ENCODE measurements at places on chromosomes 11 and 22.
A peak's percentile ranks its signal among the peaks of the same experiment; 100 is the strongest.

GRCh38 chr11:12050470-12051286 lies 42.3 kb upstream of the DKK3 start:
- no peak for DNase-seq

DNA sequence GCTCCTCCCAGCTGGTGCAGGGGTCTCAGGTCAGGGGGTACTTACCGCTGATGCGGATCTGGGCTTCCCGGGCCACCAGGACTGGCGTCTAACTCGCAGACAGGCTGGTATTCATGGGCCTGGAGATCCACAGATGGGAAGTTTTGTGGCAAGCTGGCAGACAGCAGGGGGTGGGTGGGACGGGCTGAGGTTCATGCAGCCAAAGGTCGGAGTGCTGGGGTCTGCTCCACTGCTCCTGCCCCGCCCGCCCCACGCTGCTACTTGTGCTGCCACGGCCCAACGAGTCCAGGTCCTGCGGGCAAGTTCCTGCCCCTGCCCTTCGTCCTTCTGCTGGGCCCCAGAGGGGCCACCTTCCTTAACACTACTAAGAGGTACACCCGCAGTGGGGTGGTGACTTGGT lies 3.1 kb downstream of the ACY3 start:
- DNase-seq = no peak

DNA sequence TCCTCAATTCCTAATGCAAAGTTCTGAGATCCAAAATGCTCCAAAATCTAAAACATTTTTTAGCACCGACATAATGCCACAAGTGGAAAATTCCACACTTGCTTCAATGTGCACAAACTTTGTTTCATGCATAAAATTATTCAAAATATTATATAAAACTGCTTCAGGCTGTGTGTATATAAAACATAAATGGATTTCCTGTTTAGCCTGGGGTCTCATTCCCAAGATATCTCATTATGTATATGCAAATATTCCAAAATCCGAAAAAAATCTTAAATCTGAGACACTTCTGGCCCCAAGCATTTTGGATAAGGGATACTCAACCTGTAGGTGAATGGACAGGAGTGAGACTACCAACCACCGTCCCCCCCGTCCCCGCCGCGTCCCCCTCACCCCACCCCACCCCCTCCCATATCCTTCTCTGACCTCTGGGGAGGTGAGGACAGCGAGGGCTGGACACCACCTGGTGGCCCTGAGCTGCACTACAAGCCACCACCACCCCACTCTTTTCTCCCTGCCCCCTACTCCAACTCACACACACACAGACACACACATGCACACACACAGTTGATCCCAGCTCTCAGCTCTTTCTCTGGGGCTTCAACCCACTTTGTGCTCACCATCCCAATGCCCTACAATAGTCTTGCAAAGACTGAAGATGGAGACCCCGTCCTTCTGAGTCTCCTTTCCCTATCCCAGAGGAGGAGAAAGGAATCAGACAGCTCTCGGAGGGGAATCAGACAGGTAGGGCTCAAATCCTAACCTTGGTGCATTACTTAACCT lies 101.0 kb downstream of the PDE2A start:
- no peak for DNase-seq

DNA sequence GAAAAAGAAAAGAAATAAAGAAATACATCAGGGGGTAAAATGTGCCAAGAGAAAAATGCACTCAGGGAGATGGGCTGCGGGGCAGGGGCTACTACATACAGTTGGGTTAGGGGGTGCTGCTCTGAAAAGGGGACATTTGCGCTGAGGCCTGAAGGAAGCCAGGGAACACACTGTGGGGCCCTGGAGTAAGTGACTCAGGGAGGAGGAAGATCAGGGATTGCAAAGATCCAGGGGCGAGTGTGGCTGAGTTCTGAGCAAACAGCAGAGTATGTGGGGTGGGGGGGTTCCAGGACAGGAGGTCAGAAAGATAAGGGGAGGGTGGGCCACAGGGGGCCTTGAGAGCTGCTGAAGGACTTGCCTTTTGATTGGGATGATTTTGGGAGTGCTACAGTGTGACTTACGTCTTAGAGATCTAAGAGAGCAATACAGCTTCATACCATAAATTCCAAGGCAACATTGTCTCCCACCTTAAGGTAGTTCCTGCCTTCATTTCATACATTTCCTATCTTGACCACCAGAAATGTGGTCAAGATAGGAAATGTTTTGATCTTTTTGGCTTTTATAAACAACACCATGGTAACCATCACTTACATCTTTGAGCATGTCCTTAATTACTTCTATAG lies 5.8 kb downstream of the A4GALT start:
- DNase-seq = no peak

- no peak for DNase-seq
Measured at GRCh38 chr22:44361391-44362126, 48.8 kb upstream of the SHISAL1 start.

GRCh38 chr11:70471254-70471653 lies 72.9 kb downstream of the CTTN start:
- DNase-seq = no peak

GRCh38 chr22:48667289-48667688 lies 1160.4 kb downstream of the BRD1 start:
- DNase-seq = no peak

DNA sequence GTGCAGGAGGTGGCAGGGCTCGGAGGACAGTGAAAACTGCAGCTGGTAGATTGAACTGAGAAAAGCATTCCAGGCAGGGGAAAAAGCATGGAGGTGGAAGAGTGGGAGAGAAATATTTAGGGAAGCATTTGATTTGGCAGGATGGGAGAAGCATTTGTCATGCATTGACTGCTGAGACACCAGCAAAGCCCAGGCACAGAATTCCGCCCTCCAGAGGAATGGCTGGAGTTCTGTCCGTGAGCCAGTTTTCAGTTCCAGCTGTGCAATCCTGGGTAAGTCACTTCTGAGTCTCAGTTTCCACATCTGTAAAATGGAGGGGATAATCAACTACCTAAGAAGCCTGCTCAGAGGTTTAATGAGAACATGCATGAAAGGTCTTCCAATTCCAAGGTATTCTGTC lies 4.3 kb upstream of the TSKU start:
- DNase-seq = no peak

DNA sequence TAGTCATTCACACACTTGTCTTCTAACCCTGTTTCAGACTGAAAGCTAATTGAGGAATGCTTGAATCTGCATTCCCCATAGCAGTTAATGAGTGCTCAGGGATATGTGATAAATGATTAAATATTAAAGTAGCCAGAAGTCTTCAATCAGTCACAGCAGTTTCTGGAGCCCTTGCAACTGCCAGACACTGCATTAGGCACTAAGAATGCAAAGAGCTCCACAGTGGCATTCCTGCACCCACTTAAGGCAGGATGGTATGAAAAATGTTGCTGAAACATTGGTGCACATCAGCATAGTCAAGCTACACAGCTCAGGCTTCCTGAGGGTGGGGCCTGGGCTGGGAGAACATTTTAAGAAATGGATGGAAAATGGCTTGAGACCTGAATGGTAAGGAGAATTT lies 6.5 kb downstream of the DTX4 start:
- DNase-seq = no peak

- DNase-seq = no peak
Measured at GRCh38 chr22:30832407-30832987, 136.1 kb downstream of the MORC2 start.

DNA sequence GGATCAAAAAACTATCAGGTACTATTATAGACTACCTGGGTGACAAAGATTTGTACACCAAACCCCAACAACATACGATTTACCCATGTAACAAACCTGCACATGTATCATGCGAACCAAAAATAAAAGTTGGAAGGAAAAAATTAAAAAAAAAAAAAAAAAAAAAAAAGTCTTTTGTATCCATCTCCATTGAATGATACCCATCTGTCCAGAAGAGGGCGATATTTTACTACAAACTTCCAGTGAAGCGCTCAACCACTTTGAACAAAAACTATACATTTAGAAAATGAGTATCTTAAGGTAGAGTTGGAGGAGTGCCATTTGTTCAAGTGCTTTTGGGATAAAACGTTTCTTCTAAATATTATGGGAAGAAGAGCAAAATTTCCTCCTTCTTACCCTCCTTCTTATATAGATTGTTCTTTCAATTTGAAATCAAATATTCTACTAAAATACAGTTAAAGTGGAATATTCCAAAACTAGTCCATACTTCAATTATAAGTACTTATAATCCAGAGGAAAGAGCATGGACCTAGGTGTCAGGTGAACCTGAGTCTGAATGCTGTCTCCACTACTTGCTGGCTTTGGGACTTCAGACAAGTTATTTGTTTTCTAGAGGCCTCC lies 23.3 kb downstream of the ARL14EP start:
- peak; percentile 32 for DNase-seq

- DNase-seq = no peak
Measured at GRCh38 chr11:116535994-116536393, 236.8 kb downstream of the BUD13 start.

- no peak for DNase-seq
Measured at GRCh38 chr11:10742460-10743208, 8.4 kb upstream of the CTR9 start.

- no peak for DNase-seq
Measured at GRCh38 chr22:48366591-48366990, 1461.1 kb downstream of the BRD1 start.

DNA sequence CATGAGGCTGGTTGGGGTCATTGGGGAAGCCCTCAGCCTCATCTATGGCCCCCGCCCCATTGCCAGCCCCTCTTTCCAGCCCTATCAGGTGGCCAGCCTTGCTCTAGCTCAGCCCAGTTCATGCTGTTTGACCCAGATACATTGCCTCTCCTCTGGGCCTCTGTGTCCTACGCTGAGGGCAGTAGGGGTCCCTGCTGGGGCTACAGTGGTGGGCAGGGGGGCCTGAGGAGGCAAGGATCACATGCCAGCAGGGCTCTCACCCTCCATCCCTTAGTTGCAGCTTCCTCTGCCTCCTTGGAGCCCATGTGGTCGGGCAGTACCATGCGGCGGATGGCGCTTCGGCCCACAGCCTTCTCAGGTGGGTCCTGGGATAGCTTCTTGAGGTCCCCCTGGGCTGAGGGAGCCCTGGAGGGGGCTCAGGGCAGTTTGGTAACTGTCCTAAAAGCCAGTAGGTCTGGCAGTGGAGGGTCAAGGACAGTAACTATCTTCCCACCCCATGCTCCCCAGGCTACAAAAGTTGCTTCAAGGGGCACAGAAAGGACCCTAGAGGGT lies 19.2 kb downstream of the EMID1 start:
- no peak for DNase-seq

DNA sequence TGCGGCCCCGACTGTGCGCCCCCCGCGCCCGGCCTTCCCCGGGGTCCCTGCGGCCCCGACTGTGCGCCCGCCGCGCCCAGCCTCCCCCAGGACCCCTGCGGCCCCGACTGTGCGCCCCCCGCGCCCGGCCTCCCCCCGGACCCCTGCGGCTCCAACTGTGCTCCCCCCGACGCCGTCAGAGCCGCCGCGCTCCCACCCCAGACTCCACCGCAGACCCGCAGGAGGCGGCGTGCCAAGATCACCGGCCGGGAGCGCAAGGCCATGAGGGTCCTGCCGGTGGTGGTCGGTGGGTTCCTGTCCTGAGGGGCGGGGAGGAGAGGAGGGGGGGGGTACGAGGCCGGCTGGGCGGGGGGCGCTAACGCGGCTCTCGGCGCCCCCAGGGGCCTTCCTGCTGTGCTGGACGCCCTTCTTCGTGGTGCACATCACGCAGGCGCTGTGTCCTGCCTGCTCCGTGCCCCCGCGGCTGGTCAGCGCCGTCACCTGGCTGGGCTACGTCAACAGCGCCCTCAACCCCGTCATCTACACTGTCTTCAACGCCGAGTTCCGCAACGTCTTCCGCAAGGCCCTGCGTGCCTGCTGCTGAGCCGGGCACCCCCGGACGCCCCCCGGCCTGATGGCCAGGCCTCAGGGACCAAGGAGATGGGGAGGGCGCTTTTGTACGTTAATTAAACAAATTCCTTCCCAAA lies 3.1 kb downstream of the DRD4 start:
- no peak for DNase-seq

DNA sequence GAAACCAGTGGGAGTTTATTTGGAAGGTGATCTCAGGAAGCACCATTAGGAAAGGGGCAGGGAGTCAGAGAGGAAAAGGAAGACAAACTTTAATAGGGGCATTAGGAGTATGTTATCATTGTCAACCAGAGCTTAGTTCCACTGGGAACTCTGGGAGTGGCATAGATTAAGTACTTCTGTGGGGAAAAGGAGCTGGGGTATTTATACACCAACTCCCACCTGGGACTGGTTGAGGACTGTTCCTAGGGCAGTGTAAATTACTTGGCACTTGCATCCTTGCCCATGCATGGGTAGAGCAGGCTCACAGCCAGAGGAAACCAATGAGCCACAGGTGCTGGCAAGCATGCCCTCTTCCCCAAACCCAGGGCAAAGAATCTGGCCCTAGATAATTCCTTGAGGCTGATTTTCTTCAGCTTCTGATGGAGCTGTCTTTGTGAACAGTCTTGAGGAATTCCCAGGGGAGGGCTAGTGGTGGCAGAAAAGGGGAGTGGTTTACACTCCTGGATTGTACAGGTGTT lies 541.2 kb downstream of the MIAT start:
- no peak for DNase-seq

- DNase-seq = no peak
Measured at GRCh38 chr11:5123802-5124521, 14.2 kb downstream of the OR52A5 start.

- no peak for DNase-seq
Measured at GRCh38 chr11:114156131-114156581, 96.6 kb downstream of the ZBTB16 start.

GRCh38 chr11:68340003-68340767 lies 27.8 kb downstream of the LRP5 start:
- no peak for DNase-seq

GRCh38 chr11:77522215-77522614 lies 48.3 kb upstream of the PAK1 start:
- no peak for DNase-seq

GRCh38 chr11:128890543-128891368 lies at the start of gene KCNJ5:
Gene KCNJ5, plus strand, starts transcription at chr11:128891356. Its CDS starts 19,918 bp downstream, at chr11:128911274.
- DNase-seq = peak; percentile 17

DNA sequence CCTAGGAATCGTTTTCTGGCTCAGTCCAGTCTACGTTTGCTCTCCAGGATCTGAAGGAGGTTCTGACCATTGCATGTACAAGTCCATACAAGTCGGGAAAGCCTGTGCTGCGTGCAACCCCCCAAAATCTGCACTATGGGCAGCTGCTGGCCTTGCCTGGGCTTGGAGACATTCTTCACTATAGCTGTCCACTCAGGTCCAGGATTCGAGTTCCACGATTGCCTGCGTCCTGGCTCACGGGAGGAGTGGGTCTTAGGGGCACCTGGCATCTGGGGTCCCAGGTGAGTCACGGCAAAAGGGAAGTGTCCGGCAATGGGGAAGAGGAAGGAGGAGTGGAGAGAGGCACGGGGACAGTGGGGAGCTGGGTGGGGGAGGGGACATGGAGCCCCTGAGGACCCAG lies 563.0 kb downstream of the BRD1 start:
- no peak for DNase-seq
